ENCODE measurements at places on chromosomes 5 and 9.

- DNase-seq: no peak
Observed at GRCh38 chr9:99445371-99445891, 223.3 kb downstream of the SEC61B start.

- no peak for DNase-seq
Observed at GRCh38 chr9:85528142-85528541, 213.6 kb downstream of the AGTPBP1 start.

DNA sequence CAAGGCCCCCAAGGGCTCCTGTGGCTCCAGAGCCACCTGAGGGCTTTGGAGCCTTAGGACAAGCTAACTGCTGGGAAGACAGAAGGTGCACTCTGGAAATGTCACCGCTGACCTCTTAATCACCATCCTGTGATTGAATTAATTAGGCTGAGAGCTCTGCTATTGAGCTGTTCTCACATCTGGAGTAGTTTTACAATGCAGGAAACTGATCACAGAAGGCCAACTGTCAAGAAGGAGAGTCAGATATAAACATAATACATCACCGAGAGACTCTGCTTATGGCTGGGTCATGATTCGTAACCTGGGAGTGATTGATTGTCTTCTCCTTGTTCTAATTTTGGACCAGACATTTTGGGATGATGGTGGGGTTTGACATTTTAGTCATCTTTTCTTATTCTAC, 226.1 kb downstream of the SLIT3 start:
- no peak for DNase-seq

DNA sequence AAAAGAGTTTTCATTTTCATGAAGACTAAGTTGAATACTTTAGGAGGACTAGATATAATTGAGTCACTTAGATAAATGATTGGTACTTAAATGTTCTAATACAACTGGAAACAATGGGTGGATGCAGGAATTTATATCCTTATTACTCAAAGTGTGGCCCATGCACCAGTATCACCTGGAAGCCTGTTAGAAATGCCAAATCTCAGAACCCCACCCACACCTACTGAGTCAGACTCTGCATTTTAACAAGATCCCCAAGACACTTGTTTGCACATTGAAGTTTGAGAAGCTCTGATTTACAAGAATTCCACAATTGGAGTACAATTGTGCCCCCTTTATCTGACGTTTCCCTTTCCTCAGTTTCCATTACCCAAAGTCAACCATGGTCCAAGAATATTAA, 239.0 kb downstream of the AUH start:
- DNase-seq: no peak

DNA sequence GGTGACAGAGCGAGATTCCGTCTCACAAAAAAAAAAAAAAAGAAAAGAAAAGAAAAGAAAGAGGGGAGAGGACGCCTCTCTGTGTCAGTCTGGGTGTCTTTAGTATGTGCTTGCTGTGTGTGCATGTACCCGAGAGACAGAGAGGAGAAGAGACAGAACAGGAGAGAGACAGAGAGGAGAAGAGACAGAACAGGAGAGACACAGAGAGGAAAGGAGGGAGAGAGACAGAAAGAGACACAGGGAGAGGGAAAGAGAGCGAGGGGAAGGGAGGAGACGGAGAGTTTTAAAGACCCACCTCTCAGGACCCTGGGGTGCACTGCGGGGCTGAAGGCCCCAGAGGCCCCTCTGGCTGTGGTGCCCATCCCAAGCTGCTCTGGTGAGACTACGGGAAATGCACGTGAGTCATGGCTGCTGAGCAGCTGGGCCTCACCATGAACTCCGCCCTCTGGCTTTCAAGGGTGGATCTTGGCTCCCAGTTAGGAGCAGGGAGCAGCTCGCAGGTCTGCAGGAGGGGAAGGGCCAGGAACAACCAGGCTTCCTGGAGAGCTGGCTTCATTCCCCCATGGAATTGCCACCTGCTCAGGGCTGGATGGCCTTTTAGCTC, 7.9 kb downstream of the SLC6A3 start:
- no peak for DNase-seq

DNA sequence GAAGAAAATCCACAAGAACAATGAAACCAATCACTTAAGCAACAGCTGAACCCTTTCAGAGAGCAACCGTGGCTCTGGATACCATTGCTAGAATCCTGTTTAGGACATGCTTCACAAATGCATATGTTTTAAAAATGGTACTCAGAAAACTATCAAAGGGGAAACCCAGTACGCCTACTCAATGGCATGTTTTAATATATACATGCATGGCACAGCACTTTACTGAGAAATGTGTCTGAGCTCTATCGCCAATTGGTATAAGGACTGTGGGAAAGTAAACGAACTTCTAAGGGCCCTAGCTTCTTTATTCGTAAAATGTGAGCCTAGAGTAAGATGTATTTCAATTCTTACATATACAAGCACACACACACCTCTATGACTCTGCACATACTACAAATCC, 72.3 kb downstream of the PTBP3 start:
- DNase-seq: no peak

DNA sequence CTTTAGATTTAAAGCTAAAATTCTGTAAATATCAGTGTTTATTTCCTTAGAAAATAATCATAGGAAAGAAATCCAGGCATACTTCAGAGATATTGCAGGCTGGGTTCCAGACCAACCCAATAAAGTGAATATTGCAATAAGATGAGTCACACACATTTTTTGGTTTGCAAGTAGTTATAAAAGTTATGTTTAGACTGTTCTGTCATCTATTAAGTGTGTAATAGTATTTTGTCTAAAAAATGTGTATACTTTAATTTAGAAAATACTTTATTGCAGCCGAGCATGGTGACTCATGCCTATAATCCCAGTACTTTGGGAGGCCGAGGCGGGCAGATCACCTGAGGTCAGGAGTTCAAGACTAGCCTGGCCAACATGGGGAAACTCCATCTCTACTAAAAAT, 6.9 kb upstream of the RIC1 start:
- no peak for DNase-seq

DNA sequence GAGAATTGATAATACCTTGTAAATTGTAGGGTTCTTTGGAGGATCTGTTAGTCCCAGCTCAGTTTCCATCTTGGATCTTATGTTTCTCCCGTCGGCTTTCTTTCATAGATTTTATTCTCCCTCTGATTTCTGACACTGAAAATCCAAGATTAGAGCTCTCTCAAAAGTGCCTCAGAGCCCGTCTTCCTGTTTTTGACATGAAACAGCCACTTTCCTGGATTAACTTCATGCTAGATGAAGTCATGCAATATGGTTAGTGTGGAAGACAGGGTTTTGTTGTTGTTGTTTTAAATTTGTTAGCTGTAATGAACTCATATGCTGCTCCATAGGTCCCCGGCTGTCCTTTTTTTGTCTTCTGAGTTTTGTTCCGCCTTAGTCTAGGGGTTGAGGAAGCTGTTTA, 51.6 kb upstream of the ZFR start:
- no peak for DNase-seq

GRCh38 chr9:29068461-29068860, 1495.2 kb upstream of the C9orf72 start:
- DNase-seq: no peak

GRCh38 chr5:37717613-37718431, 122.0 kb downstream of the GDNF start:
- no peak for DNase-seq

DNA sequence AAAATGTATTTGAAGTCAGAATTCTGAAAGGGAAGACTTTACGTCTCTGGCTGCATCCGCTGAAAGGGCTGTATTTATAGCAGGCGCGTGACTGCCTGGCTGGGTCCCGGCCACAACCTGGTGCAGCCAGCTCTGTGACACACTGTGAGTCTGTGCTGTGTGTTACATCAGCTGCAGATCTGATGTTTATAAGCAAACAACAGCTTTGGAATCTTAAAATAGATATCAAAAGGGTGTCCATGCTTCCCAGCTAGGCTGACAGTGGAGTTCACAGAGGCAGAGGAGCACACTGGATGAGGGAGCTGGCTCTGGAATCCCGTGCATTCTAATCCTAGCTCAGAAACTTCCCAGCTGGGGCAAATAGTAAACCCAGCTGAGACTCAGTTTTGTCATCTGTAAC, 433.4 kb upstream of the BRINP1 start:
- no peak for DNase-seq

DNA sequence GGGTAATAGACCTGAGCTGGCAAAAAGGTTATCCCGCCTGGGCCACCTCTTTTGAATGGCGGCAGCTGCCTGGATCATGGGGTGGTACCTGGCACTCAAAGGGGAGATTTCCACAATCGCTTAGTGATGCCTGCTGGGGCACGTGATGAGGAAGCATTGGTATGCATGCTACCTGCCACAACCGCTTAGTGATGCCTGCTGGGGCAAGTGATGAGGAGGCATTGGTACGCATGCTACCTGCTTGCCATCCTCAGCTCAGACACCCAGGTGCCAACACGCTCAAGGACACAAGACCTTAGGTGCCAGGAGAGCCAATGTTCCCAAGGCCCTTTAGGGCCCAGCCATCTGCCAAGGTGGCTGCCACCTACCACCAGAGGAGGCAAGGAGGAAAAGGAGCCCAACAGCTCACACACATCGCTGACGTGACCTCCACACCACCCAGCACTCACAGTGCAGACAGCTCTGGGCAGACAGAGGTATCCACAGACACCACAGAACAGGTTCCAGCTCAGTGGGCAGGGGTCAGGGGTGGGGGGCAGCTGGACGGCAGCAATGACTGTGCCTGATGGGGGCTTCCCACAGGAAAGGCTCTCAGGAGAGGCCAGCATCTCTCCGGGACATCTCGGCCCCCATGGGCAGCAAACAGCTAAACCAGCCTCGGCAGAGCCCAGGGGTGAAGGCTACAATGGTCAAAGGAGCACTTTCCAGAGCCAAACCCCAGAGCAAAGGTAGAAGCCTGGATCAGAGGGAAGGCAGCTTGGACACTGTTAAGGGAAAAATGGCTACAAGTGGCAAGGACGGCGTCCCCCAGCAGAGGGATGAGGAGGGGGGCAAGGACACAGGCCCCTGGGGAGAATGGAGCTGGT, 43.0 kb upstream of the SARDH start:
- no peak for DNase-seq

GRCh38 chr5:93120051-93120450, 461.0 kb downstream of the NR2F1-AS1 start:
- no peak for DNase-seq

DNA sequence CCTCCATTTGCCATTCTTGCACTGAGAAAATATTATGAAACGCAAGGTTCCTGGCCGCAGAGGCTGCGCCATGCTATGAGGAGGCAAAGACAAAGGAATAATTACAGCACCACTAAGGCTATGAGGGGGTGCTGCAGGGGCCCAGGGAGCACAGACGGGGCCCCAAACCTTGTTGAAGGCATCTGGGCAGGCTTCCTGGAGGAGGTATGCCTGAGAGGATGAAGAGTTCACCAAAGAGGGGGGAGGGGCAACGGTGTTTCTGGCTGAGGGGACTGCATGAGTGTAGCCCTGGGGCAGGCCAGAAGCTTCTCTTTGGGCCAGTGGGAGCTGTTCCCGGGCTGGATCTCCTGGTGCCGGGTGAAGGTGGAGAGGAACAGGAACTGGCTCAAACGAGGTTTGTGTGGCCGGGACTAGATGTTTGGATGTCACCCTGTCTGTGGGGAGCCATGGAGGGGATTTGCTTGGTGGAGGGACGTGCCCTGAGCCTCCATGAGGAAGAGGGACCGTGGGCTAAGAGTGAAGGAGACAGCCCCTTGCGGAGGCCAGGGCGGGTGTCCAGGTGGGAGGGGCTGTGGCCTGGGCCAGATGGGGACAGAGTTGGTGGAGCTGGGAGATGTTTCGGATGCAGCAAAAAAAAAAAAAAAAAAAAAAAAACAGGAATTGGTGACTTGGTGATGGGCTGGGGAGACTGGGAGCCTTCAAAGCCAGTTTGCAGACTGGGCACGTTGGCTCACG, 28.2 kb downstream of the PTGES start:
- DNase-seq: no peak

DNA sequence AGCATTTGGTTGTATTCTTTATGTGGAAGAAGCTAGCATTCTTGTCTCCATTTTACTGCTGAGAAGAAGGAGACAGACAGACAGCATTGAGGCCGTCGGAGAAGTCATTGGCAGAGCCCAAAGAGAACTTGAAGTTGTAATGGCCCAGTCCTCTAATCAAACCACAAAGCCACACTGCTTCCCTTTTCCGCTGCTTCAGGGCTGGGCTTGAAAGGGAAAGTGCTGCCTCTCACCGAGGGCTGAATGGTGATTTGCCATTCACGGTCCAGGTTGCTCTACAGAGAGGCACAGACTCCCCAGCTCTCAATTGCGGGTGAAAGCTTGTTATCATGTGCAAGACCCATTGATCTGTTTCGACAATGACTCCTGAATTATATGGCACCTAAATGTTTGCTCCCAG, 25.6 kb upstream of the POU4F3 start:
- peak; percentile 72 for DNase-seq

- DNase-seq: no peak
Observed at GRCh38 chr5:105573575-105573974, 2011.0 kb upstream of the NUDT12 start.

DNA sequence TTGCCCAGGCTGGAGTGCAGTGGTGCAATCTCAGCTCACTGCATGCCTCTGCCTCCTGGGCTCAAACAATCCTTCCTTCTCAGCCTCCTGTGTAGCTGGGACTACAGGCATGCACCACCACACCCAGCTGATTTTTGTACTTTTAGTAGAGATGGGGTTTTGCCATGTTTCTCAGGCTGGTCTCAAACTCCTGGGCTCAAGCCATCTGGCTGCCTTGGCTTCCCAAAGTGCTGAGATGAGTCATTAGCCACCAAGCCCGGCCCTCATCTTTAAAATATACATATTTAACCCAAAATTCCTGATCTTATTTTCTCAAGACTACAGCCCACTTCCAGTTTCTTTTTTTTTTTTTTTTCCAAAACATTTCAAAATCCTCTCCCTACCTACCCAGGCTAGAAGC, 31.7 kb upstream of the MINAR2 start:
- no peak for DNase-seq

DNA sequence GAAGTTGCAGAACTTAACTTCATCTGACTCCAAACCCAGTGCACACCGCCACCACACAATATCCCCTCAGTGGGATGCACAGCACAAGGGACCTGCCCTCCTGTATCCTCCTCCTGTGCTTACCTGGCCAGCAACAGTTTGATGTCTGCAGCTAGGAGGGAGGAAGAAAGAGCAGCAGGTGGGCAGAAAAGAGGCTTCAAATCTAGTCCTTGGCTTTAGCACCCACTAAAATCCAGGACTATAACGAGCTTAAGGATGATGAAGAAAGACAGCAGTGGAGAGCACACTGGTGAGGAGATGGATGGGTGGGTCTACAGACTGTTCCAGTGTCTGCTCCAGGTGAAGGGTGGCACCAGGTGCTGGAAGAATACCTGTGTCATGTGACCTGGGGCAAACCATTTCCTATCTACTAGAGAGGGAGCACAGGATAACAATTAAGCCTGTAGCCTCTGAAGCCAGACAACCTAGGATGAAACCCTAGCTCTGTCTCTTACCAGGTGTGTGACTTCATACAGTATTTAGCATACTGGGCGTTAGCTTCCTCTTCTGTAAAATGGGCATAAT, 100.0 kb downstream of the SH3TC2 start:
- DNase-seq: no peak

- DNase-seq: no peak
Observed at GRCh38 chr5:159174511-159175168, 34.7 kb downstream of the RNF145 start.

- no peak for DNase-seq
Observed at GRCh38 chr5:103849934-103850333, 287.3 kb upstream of the NUDT12 start.

GRCh38 chr5:172311605-172312004, 28.0 kb upstream of the UBTD2 start:
- DNase-seq: no peak

- DNase-seq: no peak
Observed at GRCh38 chr5:118249386-118249785, 739.0 kb downstream of the DTWD2 start.
